ENCODE measurements at places on chromosomes 7 and 10. TPM values are rescaled to one million over a fixed set of nuclear protein-coding genes. Genes with fewer than 3 reads are reported as not detected.

- DNase-seq, result no peak
Observed at GRCh38 chr7:141722529-141722928, 14.4 kb downstream of the WEE2 start.

- no peak for DNase-seq
Observed at GRCh38 chr10:132798876-132799275, 12.9 kb upstream of the NKX6-2 start.

DNA sequence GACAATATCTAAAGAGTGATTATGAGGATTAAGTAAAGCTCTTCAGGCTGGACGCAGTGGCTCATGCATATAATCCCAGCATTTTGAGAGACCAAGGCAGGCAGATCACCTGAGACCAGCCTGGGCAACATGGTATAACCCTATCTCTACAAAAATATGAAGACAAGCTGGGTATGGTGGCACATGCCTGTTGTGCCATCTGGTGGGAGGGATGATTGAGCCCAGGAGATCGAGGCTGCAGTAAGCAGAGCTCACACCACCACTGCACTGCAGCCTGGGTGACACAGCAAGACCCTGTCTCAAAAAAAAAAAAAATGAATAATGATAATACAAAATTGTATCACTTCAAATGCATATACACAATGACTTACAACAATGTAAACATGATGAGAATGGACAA, 195.6 kb upstream of the AUTS2 start:
- DNase-seq, result no peak

DNA sequence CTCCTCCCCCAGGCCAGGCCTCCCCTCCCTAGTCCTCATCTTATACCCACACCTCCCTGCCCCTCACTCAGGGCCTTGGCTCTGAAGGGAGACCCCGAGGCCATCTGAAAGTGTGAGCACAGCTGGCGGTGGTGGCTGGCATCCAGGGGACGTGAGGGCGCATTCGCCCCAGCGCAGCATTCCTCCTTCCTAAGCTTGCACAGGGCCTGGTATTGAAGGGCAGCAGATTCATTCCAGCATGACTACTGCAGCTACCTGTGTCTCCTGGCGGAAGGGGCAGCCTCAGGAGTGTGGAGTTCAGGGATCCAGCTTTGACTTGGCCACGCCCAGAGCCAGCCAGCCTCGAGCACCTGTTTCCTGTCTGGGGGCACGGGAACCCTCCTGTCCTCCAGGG, 72.6 kb downstream of the PARP12 start:
- DNase-seq, result no peak

GRCh38 chr10:43292755-43293676, 26.2 kb upstream of the RASGEF1A start:
- DNase-seq, result peak; percentile 89

GRCh38 chr7:97430006-97430405, 301.9 kb upstream of the TAC1 start:
- DNase-seq, result no peak

- peak; percentile 50 for DNase-seq
Observed at GRCh38 chr7:44287488-44288380, 37.7 kb downstream of the CAMK2B start.

- no peak for DNase-seq
Observed at GRCh38 chr7:11833431-11833830, 1.4 kb upstream of the THSD7A start.

- DNase-seq, result peak; percentile 66
Observed at GRCh38 chr10:79316671-79317431, 30.4 kb upstream of the PPIF start.

- peak; percentile 48 for DNase-seq
Observed at GRCh38 chr10:71645185-71645584, 74.4 kb downstream of the C10orf105 start.

DNA sequence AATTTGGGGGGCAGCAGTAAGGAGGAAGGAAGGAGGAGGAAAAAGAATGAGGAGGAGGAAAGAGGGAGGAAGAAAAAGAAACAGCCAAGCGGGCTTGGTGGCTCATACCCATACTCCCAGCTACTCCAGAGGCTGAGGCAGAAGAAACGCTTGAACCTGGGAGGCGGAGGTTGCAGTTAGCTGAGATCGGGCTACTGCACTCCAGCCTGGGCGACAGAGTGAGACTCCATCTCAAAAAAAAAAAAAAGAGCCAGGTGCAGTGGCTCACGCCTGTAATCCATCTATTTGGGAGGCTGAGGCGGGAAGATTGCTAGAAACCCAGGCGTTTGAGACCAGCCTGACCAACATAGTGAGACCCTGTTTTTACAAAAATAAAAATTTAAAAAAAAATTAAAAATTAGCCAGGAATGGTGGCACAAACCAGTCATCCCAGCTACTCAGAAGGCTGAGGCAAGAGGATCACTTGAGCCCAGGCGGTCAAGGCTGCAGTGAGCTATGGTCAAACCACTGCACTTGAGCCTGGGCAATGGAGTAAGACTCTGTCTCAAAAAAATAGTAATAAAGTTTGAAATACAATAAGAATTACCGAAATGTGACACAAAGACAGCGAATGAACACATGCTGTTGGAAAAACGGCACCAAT, 14.1 kb upstream of the CRCP start:
- no peak for DNase-seq

FAM13C gene
- total RNA-seq, result 6.2 TPM

ENTPD7 gene
- total RNA-seq, result 35.5 TPM

GIMAP6 gene
- total RNA-seq, result 0.36 TPM

AKR1C4 gene
- total RNA-seq, result not detected

METTL27 gene
- total RNA-seq, result 8.7 TPM

PALD1 gene
- 0.29 TPM for total RNA-seq
